GOT3 (cell line): ENCODE measurements at places on chromosomes 3 and 15.

DNA sequence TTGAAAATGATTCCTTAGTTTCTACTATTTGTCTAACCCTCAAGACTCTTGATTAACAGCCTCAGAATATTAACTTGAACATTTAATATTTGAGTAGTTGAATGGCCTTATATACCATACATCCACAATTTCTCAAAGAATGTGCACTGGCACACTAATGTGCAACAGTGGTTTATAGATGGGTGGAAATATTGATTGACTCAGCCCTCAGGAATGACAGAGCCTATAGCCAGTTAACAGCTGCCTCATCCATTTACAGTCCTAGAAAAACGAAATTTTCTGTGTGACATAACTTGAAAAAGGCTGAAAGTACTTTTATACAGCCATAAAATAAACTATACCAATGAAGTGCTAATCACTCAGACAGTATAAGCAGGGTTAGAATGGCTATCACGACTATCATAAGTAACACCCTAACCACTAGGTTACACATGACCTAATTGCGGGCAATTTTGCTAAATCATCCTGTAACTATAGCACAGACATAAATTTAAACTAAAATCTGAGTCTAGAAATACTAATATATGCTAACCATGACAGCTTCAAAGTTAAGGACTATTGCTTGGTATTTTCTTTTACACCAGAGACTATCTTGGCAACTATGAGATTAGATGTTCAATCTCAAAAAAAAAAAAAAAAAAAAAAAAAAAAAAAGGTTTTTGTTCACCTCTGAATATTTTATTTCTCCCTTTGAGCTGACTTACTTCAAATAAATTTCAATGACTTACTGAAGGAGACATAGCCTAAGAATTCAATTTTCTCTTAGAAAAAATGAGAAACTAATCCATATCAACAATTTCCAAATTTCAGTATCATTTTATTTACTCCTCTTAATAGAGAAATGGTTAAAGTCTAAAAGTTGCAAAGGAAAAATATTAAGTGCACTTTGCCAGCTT is 9.3 kb downstream of the SECISBP2L start:
- DNase-seq, result no peak

DNA sequence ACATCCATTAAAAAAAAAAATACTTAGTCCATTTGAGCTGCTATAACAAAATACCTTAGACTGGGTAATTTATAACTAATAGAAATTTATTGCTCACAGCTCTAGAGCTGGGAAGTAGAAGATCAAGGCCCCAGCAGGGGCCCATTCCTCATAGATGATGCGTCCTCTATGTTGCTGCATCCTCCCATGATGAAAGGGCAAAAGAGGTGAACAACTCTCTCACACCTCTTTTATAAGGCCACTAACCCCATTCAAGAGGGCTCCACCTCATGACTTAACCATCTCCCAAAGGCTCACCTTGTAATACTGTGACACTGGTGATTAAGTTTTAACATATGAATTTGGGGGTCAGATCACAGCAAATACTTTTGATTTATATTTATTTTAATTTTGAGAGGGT is 3.0 kb upstream of the TLNRD1 start:
- DNase-seq, result no peak

DNA sequence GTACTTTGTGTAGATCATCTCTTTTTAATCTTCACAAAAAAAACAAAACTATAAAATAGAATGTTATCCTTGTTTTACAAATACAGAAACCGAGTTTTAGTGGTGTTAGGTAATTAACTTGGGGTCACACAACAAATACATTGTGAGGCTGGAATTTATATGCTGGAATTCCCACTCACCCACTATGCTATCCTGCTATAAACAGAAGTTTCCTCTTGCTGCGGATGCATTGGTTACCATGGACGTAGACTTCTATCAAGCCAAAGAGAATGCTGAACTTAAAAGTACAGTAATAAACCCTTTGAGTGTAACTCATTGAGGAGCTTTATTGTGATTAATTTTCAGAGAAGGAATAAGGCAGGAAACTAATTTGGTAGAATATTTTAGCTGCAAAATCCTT is 9.2 kb downstream of the SNAP23 start:
- DNase-seq, result no peak

- no peak for DNase-seq
Measured at GRCh38 chr3:139291276-139292051, 52.4 kb upstream of the MRPS22 start.

DNA sequence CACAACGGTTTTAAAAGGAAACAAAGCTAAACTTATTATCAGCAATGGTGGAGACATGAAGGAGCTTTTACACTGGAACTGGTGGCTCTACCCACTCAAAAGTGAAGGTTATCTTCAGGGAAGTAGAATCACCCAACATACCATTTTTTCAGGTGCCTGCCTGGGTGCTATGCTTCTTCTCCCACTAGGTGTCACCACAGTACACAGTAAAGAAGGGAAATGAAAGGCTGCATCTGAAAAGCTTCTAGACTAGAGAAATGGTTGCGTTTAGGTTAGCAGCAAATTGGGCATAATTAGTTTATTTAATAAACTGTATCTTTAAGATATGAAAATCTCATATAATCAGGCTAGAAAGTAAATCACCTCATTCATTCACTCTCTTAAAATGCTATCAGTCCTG is 47.0 kb upstream of the SELENOK start:
- DNase-seq, result peak; percentile 1

DNA sequence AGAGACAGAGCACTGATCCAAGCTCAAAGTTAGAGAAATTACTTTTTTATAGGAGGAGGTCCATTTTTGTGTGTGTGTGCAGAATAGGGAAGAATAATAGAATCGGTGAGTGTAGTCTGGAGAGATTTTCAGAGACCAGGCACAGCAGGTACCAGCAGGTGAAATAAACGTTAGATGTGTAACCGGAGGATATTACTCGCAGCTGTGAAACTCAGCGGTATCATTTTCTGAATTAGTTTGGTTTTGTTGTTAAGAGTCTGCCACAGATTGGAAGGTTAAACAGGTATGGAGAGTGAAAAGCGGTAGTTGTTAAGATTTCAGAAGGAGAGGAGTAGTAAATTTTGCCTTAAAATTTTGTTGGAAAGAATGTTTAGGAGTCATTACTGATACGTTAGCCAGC is 69.9 kb downstream of the RGMA start:
- DNase-seq, result no peak

GRCh38 chr15:68674975-68675374 is 96.2 kb downstream of the CORO2B start:
- no peak for DNase-seq

- no peak for DNase-seq
Measured at GRCh38 chr3:10380906-10381305, 60.0 kb upstream of the SEC13 start.

DNA sequence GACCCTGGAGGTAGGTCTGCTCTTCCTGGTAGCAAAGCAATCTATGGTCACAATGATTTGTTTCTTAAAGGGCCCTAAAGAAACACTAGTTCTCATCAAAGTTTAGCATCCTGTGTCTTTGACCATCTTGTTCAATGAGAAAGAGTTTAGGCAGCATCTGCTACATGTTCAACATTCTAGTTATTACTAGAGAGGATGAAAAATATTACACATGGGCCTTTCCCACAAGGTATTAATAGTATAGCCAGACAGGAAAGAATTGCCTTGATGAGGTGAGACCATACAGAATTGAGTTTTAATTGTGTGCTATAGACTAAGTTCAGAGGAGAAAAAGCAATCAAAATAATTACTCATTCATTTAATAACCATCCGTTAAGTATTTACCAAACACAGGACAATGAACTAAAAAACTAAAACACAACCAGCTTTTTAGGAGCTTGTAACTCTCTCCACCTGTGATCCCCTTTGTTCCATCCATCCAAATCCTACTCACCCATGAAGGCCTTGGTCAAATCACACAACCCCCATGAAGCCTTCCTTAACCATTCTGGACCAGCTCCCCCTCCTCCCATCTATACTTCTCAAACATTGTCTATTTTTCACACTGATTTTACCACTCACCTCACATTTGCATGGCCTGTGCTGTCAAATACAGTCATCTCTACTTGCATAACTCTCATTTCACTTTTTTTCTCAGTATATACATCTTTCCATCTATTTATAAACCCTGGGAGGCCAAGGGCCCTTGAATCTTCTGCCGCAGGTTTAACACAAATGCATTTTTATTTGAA is 122.9 kb downstream of the RORA start:
- DNase-seq, result no peak

- DNase-seq, result no peak
Measured at GRCh38 chr3:121223116-121223515, 315.1 kb downstream of the STXBP5L start.

GRCh38 chr3:42746455-42747450 is 26.3 kb downstream of the CCDC13 start:
- DNase-seq, result no peak

DNA sequence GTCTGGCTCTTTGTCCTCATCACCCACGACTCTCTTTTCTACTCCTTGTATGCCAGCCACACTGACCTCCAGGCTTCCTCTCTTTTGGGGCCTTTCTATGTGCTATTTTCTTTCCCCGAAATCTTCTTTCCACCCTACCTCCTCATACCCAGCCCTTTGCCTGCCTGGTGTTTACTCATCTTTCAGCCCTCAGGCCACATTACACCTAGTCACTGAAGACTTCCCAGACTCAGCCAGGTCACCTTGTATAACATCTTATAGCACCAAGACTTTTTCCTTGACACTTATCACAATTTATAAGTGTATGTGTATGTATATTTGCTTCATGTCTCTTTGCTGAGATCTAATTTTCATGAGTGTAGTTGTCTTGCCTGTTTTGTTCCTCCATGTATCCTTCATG is 396.4 kb downstream of the NLGN1 start:
- no peak for DNase-seq

- DNase-seq, result no peak
Measured at GRCh38 chr3:176595307-176595706, 602.0 kb downstream of the TBL1XR1 start.

DNA sequence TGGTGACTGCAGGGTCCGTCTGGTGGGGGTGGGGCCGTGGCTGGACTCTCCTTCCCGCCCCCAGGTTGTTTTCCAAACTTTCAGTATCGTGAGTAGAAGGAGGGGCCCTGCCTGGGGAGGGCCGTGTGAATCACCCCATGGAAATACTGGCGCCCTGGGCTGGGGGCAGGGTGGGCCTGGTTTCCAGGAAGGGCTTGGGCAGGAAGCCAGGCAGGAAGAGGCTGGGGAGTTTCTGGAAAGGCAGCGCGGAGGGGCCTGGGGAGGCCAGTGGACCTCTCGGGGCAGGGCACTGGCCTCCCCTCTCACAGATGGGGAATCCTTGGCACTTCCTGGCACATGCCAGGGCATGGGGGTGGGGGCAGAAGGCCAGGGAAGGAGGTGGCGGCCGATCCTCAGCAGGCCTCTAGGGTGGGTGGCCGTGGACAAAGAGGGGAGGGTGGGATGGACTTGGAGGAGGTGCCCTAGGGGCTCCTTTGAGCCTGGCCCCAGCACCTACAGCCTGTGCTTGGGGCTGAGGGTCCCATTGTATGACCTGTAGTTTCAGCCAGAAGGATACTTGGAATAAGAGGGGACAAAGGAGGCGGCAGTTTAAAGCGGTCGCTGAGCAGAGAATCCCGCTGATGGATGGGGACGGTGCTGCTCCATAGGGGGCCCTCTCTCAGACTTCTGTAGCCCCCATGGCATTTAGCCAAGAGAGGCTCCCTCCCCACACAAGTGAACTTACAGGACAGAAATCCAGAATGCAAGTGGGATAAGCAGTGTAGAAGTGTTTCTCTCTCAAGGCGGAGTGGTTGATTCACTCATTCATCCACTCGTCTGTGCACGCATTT is 56.5 kb upstream of the GATA2 start:
- DNase-seq, result no peak

DNA sequence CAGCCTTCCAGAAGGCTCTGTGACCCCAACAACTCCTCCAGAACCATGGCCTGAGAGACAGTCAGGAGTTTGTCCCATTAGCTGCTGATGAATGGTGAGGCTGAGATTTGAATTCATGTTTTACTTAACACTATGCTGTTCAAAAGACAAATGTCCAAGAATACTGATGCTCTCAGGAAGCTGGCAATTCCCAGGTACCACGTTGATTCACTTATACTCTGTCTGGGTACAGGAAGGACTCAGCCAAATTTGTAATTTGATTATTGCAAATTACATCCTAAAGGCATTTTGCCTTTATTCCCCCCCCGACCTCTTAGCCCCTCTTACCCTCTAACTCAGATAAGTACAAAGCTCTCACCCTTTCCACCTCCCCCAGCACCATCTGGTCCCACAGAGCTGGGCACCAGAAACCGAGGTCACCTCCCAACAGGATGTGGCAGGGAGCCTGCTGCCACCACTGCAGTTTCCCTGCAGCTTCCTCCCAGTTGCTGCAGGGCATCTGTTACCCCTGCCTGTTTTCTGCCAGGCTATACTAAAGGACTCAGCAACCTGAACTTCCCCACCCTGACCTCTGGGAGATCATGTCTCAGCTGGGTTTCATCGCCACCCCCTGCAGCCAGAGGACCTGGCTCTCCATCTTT is 33.6 kb downstream of the EAF1 start:
- no peak for DNase-seq

DNA sequence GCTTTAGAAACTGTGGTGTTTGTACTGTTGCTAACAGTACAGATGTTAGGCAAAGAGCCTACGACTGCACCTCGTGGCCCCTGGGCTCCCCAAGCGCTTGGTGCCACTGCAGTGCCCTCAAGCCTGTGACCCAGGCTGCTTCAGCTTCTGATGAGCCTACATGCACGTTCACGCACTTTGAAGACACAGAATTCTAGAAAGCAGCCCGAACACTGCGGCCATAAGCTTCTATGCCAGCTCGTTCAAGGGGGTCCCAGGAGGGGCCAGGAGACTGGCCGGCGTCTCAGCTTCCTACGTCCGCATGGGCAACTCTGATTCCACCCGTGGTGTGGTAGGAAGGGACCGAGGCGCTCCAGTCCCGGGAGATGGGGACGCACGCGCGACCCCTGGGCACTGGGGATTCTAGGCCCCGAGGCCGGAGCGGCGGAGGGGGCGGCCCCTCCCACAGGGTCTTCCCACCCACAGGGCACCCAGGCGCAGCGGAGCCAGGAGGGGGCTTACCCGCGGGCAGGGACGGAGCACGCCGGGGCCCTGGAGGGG is 653 bp downstream of the MYO5C start:
- no peak for DNase-seq

GRCh38 chr15:38670128-38671005 is 105.8 kb upstream of the RASGRP1 start:
- no peak for DNase-seq

GRCh38 chr3:40999682-41000081 is 199.6 kb upstream of the CTNNB1 start:
- DNase-seq, result no peak

DNA sequence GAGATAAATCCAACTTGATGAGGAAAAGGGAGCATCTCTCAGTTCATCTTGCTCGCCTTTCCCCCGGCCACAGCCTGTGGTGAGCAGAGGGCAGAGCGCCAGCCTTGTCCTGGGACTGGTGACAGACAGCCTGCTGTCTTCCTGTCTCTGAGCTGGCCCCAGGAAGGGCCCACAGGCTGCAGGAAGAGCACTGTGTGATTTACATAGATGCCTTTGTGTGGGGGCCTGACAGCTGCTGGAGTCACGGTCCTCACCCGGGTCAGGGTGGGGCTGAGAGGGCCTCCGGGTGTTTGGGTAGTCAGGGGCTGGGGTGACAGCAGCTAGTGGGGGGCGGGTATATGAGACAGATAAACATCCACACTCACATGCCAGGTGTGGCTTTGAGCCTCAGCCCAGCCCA is 29.3 kb downstream of the PLA2G4D start:
- DNase-seq, result no peak
